ENCODE measurements at places on chromosomes 16 and 17. TPM values are rescaled to one million over a fixed set of nuclear protein-coding genes. Genes with fewer than 3 reads are reported as not detected.

Gene CHST5
- not detected for total RNA-seq

Gene CTRB1
- total RNA-seq, result 9.3 TPM

Gene CRHR1
- not detected for total RNA-seq

DNA sequence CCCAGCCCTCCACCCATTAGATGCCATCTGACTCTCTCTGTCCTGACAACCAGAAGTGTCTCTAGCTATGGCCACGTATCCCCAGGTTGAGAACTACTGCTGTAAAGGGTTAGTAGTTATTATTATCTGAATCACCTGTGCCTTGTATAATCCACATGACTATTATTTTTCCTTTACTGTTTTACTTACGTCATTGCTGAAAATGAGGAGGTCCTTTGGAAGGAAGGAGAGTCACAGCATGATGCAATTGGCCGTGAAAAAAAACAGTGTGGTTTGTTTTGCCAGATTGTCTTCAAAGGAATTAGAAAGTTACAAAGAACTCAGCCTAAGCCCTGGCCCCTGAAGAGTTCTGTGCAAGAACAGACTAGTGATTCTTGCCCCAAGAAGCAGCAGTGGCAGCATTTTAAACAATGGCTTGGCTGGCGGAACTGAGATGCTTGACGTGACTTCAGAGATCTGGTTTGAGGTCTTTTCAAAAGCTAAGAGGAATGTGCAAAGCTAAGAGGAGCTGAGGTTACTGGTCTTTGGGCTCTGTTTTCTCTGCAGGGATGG lies 413.3 kb upstream of the EEF2KMT start:
- DNase-seq, result no peak
- no peaks in the 10 kb centered on the region for H3K4me1 ChIP-seq
- no peaks in the 10 kb centered on the region for H3K36me3 ChIP-seq
- no peak overlapping the region for H3K4me3 ChIP-seq
- no peaks in the 10 kb centered on the region for H3K27me3 ChIP-seq

DNA sequence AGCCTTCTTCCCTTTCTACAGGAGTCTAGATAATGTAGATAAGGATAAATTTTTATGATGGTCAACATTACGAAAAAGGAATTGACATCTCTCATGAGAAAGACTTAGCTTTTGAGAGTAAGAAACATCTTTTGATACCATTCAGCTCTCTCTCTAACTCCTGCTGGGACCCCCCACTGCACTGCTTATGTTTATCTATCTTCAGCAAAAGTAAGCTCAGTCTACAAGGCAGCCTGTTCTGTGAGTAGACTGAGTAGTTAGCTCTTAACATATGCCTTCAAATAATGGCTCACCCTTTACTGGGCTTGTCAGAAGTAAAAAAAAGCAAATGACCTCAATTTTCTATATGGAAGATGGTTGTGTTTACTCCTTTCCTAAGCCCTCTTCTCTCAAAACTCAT lies 372.2 kb upstream of the CDH11 start:
- DNase-seq, result no peak
- H3K27ac ChIP-seq, result no peak overlapping the region
- no peaks in the 10 kb centered on the region for H3K36me3 ChIP-seq
- no peaks in the 10 kb centered on the region for H3K4me1 ChIP-seq

All from thoracic aorta (tissue), 2 donors.